DMS79 treated with DMSO at 0.1 percent for 48 hours (cell line): ENCODE measurements at places on chromosomes 6 and 20.

GRCh38 chr6:24760210-24760609 is 14.5 kb upstream of the GMNN start:
- DNase-seq = no peak

DNA sequence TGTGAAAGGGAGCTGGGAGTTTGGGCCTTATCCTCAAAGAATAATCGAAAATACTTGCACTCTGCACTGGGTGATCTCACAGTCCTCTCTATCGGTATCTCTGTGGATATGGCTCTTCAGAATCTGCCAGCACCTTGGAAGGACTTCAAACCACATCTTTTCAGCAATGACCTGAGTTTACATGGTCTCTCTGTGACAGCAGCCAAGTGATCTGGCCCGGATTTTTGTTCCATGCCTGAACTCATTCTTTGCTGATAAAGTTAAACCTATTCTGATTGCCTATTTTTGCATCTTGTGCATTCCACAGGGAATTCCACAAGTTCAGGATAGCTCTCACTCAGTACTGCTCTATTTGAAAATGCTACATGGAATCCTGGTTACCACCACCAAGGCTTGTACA is 98.9 kb downstream of the HDGFL1 start:
- DNase-seq = no peak

DNA sequence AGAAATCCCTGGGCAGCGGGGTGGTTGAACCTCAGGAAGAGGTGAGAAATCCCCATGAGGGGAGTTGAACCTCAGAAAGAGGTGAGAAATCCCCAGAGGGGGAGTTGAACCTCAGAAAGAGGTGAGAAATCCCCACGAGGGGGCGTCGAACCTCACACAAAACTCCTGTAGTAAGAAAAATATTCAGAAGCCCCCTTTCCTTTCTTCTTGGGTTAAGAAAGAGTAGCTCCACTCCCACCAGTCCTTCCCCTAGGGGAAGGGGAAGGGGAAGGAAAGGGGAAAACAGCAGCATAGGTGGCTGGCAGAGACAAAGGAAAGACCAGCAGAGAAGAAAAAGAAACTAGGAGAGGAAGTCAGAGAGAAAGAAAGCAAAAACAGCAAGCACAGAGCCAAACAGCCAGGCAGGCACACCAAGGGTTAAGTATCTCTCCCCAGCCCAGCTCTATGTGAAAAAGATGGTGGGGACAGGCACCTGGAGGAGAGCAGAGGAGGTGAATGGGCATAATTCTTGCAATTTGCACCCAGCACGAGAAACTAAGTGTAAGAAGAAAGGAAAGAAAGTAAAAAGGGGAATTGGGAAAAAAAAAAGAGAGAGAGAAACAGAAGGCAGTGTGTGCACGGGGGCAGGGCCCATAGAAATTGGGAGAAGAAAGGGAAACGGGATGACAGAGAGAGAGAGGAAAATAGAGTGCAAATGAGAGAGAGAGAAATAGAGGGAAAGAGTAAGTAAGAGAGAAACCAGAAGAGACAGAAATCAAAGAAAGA is 88.2 kb downstream of the PLG start:
- DNase-seq = no peak

DNA sequence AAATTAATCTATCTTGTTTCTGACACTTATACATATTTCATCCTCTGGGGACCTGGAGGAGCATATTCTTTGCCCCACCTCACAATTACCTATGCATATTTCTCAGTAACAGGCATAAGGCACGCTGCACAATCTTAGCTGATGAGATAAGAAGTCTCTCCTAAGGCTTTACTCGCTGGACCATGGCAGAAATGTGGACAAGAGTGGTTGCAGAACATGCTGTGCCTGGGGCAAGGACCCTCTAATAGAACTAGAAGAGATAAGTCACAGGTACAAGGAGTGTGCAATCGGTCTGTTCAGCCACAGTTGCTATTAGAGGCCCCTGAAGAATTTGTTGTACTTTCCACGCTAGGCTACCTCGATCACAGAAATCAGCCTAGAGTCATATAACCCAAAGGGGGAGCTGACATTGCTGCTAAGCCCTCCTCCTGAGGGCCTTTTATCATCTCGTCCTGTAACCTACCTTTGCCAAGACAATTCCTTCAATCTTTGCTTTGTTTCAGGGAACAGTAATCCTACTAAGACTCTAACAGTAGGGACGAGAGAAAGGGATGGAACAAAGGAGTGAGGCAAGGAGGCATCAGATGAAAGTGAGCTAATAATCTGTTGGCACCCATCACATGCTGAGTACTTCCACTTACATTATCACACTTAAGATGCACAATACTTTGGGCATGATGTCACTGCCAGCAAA is 16.1 kb upstream of the DEFB129 start:
- no peak for DNase-seq

DNA sequence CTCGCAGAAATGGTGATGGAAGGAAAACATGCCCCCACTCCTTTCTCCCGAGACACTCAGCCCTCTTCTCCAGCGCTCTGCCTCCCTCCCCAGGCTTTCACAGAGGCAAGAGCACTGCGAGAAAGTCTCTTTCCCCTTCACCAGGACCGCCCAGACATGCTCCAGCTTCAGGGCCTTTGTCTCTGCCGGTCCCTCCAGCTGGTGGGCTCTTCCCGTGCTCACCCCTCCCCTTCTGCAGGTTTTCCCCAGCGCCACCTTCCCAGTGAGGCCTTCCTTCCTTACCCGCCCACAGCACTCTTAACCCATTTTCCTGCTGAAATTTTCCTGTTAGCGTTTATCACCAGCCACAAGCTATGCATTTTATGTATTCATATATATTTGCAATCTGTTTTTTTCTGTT is 86.2 kb downstream of the TFAP2C start:
- no peak for DNase-seq

DNA sequence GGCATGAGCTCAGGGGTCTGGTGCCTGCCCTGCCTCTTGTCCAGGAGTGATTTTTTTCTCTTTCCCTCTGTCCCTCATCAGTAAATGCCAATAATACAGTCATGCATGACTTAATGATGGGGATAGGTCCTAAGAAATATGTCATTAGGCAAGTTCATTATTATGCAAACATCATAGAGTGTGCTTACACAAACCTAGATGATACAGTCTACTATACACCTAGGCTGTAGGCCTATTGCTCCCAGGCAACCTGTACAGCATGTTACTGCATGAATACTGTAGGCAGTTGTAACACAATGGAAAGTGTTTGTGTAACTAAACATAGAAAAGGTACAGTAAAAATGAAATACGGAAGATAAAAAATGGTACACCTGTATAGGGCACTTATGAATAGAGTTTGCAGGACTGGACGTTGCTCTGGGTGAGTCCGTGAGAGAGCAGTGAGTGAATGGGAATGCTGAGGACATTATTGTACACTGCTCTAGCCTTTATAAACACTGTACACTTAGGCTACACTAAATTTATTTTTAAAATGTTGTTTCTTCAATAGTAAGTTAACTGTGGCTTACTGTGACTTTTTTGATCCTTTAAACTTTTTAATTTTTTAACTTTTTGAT is 22.1 kb downstream of the PBOV1 start:
- DNase-seq = no peak

- no peak for DNase-seq
Measured at GRCh38 chr20:37314617-37315016, 25.2 kb downstream of the MANBAL start.

DNA sequence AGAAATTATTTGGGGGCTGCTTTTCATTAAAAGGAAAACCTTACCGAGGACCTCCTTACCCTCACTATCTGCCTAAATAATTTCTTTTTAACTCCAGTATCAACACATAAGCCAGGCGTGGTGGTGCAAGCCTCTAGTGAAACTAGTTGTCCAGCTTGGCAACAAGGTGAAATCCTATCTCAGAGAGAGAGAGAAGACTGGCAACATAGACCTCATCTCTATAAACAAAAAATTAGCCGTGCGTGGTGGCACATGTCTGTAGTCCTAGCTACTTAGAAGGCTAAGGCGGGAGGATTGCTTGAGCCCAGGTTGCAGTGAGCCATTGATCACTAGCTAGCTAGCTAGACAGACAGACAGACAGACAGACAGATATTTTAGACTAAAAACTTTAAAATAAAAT is 92.5 kb downstream of the ARMC2 start:
- no peak for DNase-seq

DNA sequence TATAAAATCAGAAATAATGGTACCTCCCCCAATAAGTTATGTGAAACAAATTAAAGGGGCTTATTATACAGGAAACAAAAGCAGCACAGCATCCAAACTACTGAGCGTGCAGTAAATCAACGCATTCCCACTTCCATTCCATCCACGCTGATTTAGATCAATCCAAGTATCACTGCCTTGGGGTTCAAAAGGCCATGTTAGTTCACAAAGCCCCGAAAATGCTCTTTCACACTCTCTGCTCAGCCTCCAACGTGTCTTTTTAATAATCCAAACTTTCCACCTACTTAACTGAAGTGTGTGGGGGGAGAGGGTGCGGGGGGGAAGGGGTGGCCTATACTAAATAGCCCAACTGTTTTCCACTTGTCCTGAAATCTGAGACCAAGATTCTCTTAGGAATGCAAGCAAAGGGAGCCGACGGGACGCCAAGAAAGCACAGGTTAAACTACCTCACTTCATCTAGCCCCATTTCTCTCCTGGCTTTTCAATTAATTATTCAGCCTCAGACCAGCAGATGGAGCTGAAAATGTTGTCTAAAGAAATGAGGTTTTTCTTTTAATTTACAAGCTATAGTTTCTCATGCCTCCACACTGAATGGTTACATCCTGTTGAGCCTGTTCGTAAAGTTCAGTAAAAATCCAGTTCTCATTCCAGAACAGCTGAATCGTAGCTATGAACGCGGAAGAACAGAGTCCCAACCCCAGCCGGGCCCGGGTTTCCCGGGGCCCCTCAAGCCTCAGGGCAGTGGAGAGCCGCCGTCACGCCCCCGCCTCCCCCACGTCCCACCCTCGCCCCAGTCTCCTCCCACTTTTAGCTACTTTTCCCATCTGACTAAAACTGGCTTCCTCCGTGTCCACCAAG is 1.0 kb upstream of the NXT1 start:
- peak; percentile 28 for DNase-seq

GRCh38 chr6:49540614-49541013 is 9.9 kb upstream of the C6orf141 start:
- DNase-seq = no peak

DNA sequence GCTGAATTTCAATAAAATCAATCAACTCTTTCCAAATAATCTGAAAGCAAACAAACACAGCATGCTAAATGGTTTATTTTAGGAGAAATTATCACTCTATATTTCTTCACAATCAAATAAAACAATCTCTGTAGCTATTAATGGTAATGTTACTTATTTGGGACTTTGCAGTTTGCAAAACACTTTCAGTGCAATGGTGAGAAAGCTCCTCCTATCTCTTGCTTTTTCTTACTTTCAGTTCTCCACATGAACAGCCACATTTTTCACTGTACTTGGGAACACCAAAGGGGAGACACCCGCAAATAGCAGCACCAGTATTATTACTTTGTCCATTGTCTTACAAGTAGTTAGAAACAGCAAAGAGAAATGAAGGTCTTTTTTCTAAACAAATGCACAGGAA is 92.4 kb downstream of the DST start:
- DNase-seq = no peak

- DNase-seq = no peak
Measured at GRCh38 chr6:42627674-42628073, 63.8 kb downstream of the UBR2 start.

- DNase-seq = no peak
Measured at GRCh38 chr6:11426571-11426970, 111.0 kb upstream of the TMEM170B start.

DNA sequence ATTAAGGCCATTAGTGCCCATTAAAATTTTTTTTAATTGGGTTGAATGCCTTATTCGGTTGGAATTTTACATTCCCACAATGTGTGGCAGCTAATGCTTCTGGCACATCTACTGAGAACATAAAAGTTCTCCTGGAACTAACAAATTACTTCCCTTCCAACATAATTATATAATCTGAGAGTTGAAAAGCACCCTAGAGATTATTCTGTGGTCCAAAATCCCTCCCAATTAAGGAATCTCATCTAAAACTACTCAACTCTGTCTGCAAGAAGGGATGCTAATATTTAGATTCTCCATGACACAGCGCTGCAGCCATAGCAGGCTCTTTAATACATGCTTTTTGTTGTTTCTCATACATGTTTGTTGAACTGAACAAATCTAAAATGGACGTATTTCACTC is 4.0 kb downstream of the NUDT3 start:
- no peak for DNase-seq

DNA sequence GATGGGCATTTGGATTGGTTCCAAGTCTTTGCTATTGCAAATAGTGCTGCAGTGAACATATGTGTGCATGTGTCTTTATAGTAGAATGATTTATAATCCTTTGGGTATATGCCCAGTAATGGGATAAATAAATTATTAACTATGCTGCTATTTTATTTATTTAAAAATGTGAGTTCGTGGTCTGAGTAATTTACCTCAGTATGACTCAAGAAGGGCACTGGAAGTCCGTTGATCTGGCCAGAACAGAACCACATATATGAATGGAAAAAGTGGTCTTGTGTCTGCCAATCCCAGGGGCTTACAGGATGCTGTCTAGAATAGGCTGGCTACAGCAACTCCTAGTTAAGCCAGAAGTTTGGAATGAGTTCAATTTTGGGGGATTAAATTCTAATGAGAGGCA is 27.6 kb upstream of the HLA-C start:
- no peak for DNase-seq

DNA sequence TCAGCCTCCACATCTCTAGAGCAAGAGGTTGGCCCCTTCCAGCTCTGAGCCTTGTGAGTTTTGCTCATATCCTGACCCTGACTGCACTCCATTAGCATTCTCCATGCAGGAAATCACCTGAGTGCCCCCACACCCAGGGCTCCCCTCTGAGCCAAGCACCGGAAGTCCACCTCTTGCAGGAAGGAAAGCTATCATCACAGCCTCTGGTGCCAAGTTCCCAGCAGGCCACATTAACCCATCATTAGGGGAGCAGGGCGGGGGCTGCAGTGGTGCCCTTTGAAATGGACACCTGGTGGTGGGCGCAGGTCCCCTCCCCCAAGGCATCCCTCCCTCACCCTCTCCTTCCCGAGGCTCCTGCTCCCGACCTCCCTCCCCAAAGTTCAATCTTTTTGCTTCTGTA is 16.1 kb downstream of the GRM4 start:
- peak; percentile 74 for DNase-seq

DNA sequence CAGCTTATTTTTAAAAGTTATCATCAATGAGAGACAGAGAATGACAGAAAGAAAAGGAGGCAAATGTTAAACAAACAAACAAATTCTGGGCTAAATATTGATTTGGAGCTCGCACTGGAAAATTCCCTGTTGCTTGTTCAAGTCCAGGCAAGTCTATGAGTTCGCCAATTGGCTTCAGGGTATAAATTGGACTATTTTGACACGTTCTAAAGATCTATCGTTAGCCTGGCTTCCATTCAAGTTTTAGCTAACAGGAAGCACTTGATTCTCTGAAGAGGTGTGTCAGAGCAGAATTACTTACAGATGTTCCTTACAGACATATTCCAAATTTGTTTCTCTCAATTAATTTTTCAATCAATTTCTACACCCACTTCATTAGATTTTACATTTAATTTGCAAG is 15.8 kb upstream of the RFPL4B start:
- DNase-seq = peak; percentile 83

- DNase-seq = no peak
Measured at GRCh38 chr6:53532061-53532797, 12.7 kb downstream of the GCLC start.
